ENCODE measurements at places on chromosomes 16 and 17.

DNA sequence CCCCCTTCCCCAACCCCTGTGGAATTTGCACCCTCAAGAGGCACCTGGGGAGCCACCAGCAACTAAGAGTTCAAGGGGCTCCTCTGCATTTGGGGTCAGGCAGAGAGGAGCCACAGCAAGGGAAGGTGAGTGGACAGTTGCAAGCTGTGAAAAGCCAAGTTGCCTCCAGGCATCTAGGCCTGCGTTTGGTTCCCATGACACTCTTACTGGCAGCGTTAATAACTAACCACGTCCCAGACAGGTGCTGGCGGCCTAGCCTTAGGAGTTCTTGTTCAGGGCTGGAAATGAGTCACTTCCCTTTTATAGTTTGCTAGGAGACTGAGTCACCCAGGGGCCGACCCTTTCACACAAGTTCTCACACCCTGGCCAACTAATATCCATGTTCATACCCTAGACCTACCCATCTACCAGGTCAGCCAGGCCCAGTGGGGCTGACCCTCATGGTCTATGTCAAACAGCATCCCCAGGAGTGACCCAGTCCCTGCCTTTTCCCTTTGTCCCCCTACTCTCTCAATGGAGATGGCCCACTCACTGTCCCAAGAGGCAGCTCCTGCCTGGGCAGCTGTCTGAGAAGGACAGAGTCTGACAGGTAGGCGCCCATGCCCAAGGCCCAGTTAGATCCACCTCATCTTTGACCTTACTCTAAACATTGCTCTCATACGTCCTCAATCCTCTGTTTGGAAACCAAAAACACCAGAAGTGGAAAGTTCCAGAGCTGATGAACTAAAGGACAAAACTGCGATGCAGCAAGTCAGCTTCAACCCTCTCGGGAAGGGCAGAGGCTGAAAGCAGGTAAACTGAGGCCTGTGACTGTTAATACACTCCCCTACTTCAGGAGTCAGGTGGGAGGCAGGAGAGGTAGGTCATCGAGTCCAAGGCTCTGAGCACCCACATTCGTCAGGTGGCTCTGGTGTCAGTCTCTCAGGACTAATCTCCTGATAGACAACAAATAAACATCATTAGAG lies 300.6 kb downstream of the SOX9 start:
- no peak for DNase-seq

DNA sequence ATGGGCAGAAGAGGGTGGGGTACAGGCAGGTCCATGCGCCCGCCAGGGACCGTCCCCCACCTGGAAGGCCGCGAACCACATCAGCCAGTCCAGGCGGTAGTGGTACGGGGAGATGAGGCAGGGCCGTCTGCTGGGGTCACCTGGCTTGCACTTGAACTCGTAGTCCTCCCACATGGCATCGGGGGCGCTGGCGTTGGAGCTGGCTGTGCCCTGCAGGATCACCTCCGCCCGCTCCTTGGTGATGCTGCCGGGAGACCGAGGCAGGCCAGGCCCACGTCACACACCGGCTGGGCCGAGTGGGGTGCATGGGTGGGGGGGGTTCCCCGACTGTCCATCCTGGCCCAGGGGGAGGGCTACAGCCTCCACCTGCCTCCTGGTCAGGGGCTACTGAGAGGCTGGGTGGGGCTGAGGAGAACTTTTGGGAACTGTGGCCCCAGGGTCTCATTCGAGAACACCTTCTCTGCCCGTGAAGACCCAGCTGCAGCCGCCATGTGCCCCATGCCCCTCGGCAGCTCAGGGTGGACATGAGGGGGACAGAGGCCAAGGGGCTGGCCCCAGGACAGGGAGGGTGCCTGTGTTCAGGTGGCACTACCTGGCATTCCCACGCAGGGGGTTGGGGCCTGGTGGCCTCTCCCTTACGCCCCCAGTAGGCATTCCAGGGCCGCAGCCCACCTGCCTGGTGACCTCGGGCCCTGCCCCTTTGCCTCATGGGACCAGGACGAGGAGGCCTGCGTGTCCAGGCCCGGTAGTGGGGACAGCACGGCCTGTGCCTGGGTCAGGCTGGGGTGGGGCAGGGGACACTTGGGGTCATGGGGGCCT lies 69.5 kb upstream of the GNG13 start:
- no peak for DNase-seq

DNA sequence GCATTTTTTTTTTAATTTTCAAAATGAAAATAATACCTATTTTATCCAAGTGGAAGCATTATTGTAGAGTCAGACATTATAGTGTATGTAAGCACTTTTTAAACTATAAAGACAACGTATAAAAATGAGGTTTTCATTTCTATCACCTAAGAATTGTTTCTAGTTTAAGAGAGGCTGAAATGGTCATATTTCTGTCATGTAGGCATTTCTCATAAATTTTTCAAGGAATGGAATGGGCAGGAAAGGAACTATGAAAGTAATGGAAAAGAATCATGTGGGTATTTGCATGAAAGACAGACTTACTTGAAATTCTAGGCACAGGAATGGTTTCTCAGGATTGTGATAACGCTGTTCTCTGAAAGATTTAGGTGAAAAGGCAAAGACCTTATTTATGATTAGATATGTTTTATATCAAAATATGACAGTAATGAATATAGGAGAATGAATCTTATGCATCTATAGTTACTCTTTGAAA lies 67.4 kb downstream of the PPM1E start:
- no peak for DNase-seq

DNA sequence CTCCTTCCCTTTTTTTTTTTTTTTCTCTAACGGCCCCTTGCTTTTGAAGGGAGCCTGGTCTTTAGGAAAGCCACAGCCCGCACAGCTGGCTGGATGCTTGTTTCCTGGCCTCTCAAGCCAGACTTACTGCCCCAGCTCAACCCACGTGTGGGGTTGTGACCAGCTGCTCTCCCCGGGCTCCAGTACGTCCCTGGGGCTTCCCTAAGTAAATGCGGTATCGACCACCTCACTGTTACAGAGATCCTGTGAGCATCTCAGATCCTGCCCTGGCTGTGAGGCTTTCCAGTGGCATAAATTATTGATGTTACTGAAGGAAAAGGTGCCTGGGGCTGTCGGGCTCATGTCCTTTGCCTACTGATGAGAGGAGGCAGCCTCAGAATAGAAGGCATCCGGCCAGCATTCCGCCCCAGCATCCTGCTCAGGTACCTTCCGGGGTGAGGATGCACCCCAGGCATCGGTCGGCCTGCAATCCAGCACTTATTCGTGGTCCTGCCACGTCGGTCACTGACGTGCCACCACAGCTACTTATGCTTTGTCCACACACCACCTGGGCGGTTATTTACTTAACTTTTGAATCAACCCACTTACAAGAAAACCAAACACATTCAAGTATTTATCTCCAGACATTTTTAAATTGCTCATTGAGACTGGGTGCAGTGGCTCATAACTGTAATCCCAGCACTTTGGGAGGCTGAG lies 9.6 kb downstream of the GPRC5B start:
- no peak for DNase-seq

DNA sequence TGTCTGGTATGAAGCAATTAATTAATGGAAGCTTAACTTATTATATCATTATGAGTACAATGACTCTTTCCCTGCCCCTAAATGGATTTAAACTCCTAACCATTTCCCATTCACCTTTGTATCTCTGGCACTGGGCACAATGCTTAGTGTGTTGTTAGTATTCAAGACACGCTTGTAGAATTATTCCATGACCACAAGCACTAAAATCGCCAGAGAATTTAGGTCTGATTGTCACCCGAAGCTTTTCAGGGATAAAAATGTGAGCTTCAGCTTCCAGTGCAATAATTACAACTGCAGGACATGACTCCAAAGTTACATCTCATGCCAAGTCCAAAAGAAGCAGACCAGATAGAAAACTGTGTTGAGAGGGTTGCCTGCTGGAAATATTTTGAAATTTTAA lies 101.6 kb downstream of the CDH8 start:
- no peak for DNase-seq

- no peak for DNase-seq
These were observed 2.5 kb downstream of the TLCD3B start for GRCh38 chr16:30028438-30029076.

- no peak for DNase-seq
These were observed 41.5 kb downstream of the CUEDC1 start for GRCh38 chr17:57913575-57914272.

GRCh38 chr16:2350500-2350899 lies 10.0 kb upstream of the ABCA3 start:
- DNase-seq: no peak

GRCh38 chr17:44589316-44590071 lies 32.2 kb downstream of the FZD2 start:
- no peak for DNase-seq

DNA sequence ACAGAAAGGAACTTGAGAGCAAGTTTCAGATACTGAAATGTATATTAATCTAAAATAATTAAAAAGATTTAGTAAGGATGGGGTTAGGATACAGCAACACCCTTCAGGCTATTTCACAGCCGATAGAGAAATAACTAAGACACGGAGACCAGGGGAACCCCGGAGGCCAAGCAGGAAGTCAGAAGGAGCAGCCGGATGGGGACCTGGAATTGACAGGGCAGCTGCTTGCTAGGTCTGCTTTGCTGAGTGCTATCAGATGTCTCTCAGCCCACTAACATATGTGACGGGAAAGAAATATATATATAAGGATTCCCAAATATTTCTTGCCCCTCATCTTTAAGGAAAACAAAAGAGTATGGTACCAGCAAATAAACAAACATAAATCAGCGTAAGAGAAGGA lies 154.1 kb upstream of the CDH5 start:
- no peak for DNase-seq

DNA sequence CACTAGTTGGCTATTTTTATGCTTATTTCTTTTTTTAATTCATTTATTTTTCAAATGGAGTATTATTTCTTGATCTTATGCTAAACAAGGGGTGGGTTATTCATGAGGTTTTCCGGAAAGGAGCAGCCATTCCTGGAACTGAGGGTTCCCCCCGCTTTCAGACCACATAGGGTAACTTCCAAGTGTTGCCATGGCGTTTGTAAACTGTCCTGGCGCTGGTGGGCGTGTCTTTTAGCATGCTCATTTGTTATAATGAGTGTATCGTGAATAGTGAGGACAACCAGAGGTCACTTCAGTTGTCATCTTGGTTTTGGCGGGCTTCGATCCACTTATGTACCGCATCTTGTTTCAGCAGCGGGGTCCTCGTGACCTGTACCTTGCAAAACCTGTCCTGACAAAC lies 29.6 kb upstream of the ASGR2 start:
- no peak for DNase-seq

Data from NCI-H1417 treated with DMSO at 0.1 percent for 48 hours (cell line).